ENCODE measurements at places on chromosomes 5 and 9.

DNA sequence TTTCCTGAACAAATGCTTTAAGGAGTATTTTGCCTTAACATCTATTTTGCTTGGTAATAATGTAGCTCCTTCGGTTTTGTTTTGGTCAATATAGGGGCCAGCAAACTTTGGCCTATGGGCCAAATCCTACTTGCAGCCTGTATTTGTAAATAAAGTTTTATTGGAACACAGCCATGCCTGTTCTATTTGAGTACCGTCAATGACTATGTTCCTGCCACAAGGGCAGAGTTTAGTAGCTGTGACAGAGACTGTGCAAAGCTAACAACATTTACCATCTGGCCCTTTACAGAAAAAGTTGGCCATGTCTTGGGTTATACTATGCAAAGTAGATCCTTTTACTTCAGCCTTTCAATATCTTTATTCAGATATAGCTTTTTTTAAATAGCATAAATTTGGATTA, 113.4 kb downstream of the NR3C1 start:
- no peak for DNase-seq

DNA sequence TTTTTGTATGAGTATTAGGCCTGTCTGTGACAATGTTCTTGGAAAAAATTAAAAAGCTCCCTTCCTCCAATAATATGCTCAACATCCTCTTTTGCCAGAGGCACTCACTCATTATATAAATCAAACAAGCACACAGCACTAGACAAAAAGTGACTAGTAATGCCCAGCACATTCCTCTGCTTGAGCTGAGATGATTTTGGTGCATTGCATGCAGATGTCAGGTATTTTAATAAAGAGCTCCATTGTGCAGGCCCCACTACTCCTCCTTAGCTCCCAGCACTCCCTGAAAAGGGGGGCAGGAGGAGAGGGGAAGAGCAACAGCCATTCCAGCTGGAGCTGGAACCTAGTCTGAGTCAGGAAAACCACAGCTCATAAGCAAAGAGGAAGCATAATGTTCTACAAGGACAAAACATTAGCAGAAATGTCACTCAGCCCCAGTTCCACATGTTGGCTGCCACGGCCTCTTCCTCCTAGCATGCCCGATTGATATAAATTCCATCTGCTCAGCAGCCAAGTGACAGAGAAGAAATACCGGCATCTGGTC, 348.5 kb downstream of the BNC2 start:
- no peak for DNase-seq

GRCh38 chr5:34811706-34812105, 27.3 kb upstream of the TTC23L start:
- no peak for DNase-seq

DNA sequence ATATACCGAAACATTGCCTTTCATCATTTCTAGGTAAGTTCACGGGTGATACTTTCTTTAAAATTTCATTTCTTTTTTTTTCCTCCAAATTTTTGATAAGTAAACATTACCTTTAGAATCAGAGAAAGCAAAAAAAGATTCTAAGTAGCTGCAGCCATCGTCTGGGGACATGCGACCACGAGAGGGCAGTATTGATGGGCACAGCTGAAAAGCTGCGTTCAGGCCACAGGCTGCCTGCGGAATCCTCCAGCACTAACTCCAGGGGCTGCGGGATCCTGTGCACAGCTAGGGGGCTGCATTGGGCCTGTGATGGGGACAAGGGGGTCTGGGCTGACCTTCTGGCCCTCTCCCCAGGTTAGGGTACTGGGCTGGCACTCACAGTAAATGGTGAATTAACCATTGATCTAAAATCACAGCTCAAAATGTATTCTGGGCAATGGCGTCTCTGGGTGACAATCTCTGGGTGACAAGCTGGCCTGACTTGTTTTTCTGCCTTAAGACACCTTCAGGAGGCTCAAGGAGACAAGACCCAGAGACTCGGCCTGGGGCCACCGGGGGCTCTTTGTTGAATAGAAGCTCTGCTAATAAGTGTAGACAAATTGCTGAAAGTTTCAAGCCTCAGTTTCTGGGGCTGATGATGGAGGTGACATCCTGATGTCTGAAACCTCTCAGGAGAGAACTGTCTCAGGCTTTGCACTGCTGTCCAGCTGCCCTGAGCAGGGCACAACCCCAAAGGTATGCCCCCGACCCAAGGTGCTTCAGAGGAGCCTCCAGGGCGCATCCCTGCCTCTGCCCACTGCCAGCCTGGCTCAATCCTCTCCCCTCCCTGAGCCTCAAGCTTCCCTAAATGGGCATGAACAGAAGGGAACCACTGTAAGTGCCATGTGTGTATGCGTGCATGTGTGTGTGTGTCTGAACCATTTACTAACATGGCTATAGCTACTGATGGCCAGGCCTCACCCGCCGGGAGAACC, 44.3 kb upstream of the SARDH start:
- DNase-seq, result peak; percentile 92

- DNase-seq, result no peak
Observed at GRCh38 chr9:93203026-93203717, 19.2 kb downstream of the WNK2 start.

DNA sequence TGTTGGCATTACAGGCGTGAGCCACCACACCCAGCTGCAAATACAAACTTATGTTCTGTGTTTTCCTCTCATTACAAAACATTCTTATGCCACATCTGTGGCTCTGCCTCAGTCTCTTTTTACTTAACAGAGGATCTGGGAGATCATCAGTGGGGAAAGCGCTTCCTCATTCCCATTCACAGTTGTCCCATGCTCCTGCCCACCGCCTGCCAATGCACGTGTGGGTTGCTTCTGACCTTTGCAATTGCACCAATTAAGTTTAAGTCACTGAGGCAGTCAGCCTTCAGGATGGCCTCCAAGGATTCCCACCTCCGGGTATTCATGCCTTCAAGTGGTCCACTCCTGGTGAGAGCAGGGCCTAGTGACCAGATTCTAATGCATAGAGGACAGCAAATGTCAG, 34.9 kb upstream of the EEIG1 start:
- no peak for DNase-seq

GRCh38 chr5:19891658-19892057, 96.3 kb downstream of the CDH18 start:
- DNase-seq, result no peak

DNA sequence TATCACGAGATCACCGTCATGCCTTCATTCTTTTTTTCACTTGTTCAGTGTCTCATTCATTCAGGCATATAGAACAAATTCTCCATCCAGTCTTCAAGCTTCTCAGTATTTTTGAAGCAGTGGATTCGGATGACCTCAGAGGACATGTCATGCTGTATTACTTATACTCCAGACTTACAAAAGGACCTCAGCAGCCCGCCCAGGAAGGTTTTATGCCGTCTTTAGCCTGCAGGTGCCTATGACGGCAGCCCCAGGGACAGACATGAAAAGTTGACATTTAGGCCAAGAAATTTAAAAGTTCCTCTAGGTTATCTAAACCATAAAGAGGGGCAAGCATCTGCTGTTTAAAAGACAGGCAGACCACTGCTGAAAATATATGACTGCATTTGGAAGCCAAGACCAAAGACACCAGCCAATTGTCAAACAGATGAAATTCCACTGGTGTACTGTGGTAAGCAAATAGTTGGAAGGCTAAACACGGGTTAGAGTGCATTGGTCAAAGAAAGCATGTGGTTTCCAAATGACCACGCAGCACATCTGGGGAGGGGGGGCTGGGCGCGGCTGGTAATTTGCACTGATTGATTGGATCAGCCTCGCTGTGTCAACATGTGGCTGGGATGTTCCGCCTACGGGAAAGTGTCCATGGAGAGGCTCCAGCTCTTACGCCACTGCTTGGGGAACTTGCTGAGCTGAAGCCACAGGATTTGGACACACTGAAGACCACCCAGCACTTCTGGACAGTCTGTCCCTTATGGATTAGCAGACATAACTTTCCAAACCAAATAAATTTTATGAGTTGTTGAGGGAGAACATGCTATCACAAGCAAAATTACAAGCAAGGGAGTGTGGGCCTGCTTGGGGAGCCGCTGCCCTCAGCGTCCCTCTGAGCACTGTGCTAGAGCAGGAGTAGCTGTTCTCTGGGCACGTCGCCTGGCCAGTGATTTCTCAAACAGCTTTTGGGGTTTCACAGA, 173.6 kb downstream of the FANCC start:
- no peak for DNase-seq

DNA sequence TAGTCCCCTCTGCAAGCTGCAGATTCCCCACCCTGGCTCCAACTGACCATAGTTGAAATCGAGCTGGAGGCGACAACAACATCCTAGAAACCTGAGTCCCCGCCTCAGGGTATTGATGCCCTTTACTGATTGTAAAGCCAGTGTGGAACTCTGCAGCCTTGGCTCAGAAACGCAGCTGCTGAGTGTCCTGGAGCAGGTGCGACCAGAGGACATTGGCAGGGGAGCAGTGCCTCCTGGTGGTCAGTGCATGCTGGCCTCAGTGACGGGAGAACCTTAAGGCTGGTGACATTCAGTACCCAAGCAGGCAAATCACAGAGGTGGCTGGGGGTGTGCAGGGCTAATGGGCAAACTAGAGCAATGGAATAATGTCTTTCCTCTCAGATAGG, 20.4 kb upstream of the ZNF354B start:
- peak; percentile 25 for DNase-seq
